ENCODE measurements at places on chromosomes 4 and X.

GRCh38 chr4:85747882-85748491 is 273.0 kb downstream of the ARHGAP24 start:
- no peak for DNase-seq

- no peak for DNase-seq
These were observed 69.2 kb downstream of the NOCT start for GRCh38 chr4:139084804-139085093.

- no peak for DNase-seq
These were observed 73.3 kb downstream of the CRLF2 start for GRCh38 chrX:1139185-1139500.

DNA sequence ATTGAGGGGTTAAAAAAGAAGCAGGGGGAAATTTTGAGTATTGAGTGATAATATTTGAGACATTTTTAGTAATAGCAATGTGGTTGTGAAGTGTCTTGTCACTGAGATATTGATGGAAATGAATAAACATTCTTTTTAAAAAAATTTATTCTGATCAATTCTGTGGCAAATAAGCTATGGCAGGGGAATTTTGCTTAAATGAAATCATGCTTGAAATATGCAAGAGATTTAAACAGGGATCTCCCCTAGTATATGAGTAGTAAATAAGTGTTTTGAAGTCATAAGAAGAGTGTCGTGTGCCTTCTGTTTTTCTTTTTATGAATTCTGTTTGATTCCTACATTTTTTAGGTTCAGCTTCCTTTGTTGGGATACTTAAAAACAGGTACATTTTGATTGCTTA is 23.2 kb downstream of the IL15 start:
- DNase-seq: no peak

GRCh38 chr4:113677325-113677724 is 84.2 kb downstream of the CAMK2D start:
- DNase-seq: no peak

GRCh38 chr4:109301651-109302360 is 652 bp downstream of the COL25A1 start:
- no peak for DNase-seq

- DNase-seq: no peak
These were observed 11.8 kb downstream of the KIF4A start for GRCh38 chrX:70301716-70302115.

DNA sequence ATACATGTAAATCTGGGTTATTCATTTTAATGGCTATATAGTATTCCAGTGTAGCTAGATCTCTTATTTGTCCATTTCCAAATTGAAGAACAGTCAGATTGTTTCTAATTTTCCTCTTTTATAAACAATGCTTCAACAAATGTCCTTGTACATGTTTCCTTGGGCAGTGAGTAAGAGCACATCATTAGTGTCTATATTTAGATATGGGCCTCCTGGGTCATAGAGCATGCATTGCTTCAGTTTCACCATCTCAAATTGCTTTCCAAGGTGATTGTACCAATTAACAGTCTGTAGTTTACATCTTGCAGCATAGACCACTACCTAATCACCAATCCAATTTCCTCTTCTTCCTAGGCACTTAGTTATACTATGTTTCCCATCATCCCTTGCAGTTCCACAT is 13.4 kb downstream of the PHKA2 start:
- no peak for DNase-seq

DNA sequence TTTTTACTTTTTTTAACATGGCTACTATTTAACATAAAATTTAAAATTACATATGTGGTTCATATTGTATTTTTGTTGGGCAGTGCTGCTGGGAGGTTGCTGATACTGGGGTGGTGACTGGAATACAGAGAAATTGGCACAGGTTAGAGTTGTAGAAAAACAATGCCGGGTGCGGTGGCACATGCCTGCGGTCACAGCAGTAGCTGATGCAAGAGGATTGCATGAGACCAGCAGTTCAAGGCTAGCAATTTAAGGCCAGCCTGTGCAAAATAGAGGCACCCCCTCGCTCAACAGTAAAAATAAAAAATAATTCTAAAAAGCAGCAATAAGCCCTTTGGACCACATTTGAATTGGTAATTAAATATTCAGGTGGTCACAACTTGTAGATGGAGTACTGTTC is 11.8 kb upstream of the CPE start:
- DNase-seq: no peak

- DNase-seq: no peak
These were observed 338.7 kb downstream of the FBXW7 start for GRCh38 chr4:152197211-152197610.

- DNase-seq: no peak
These were observed 65.2 kb upstream of the TLR2 start for GRCh38 chr4:153618833-153619232.

DNA sequence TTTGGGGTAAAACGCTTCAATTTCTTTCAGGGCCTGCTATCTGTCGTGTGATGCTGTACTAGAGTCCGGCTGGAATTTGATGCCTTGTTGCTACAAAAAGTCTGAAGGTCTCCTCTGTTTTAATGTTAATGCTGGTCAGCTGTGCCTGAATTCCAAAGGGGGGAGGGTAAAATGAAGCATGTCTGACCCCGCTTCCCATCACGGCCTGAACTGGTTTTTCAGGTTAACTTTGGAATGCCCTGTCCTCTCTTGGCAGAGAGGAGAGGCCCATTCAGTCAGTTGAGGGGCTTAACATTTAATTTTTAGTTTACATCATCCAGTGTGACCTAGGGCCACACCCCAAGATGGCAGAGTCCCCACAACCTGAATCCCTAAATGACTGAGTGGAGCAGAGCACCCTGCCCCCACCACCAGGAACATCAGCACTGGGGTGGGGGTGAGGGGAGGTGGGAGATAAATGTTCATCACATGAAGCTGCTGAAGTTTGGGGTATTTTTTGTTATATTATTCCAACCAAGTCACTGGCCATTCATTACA is 47.9 kb upstream of the GPR78 start:
- DNase-seq: no peak

DNA sequence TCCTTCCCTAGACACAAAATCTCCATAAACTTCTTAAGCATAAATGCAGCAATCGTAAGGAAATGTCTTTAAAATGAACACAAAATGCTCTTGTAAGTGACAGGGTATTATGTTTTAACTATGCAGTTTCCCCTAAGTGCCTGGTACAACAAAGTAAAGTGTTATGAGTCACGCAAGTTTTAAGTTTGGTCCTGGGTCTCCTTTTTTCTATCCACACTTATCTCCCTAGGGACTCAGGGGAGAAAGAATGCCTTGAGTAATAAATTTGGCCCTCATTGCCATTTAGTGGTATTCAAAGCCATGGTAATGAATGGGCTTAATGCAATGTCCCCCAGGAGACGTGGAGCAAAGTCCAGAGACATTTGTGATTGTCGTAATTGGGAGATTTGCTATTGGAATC is 149.1 kb downstream of the MAGEB17 start:
- no peak for DNase-seq

- no peak for DNase-seq
These were observed 38.6 kb upstream of the AGA start for GRCh38 chr4:177480795-177481194.

- DNase-seq: no peak
These were observed 1.4 kb upstream of the RPS6KA3 start for GRCh38 chrX:20267931-20268701.

- DNase-seq: no peak
These were observed 112.1 kb upstream of the DDIT4L start for GRCh38 chr4:100302061-100303026.

- no peak for DNase-seq
These were observed 152.3 kb downstream of the WDFY3 start for GRCh38 chr4:84814094-84814750.

GRCh38 chr4:88275516-88275915 is 8.8 kb downstream of the PPM1K start:
- DNase-seq: no peak

Data from activated effector memory CD4-positive, alpha-beta T cell treated with Interleukin-2 at 50 U/mL for 16 hours (primary cell).